ENCODE measurements at places on chromosomes 12 and 14. TPM values are rescaled to one million over a fixed set of nuclear protein-coding genes. Genes with fewer than 3 reads are reported as not detected.

NR2C1 gene
- 50.5 TPM for total RNA-seq

KLRG1 gene
- 2.0 TPM for total RNA-seq

GRCh38 chr12:124227951-124228711 is 66.8 kb upstream of the RFLNA start:
- no peak for DNase-seq
- no peak overlapping the region for H3K27ac ChIP-seq
- no peak overlapping the region for H3K4me3 ChIP-seq
- no peaks in the 10 kb centered on the region for H3K36me3 ChIP-seq
- no peaks in the 10 kb centered on the region for H3K27me3 ChIP-seq

DNA sequence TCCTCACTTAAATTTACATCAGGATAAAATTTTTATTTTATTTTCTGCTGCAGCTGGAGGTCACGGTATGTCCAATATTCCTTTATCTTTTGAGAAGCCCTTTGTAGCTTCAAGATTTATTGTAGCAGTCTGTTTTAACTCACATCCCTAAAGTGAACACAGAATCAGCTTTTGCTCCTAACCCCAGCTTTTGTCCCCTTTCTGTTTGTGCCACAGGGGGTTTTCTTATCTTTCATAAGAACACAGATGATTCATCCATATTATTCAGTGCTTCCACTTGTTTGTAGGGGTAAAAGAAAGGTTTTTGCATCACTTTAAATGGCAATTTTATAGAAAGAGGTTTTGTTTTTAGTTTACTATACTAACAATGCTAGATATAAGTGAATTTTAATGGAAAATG is 21.8 kb upstream of the PIK3C2G start:
- H3K4me1 ChIP-seq, result no peaks in the 10 kb centered on the region
- no peaks in the 10 kb centered on the region for H3K36me3 ChIP-seq
- H3K27ac ChIP-seq, result no peak overlapping the region
- DNase-seq, result no peak
- no peak overlapping the region for H3K4me3 ChIP-seq
- no peaks in the 10 kb centered on the region for H3K27me3 ChIP-seq

DNA sequence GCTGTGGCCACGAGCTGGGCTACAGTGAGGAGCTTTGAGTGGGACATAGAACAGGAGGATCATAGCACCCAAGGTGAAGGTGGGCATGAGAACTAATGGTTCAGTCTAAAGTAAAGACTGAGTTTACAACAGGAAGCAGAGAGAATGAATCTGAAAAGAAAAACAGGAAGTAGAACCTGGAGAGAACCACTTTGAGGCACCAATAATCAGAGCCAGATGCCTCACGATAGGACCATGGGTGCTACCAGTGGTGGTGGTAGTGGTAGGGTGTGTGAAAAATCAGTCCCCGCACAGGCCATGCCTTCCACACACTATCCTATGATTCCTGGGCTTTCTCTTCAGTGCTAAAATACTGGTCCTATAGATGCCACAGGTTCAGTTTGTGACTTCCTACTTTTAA is 293.6 kb downstream of the AKAP6 start:
- H3K27me3 ChIP-seq, result no peaks in the 10 kb centered on the region
- no peaks in the 10 kb centered on the region for H3K36me3 ChIP-seq
- no peak overlapping the region for H3K27ac ChIP-seq
- no peaks in the 10 kb centered on the region for H3K4me1 ChIP-seq

DNA sequence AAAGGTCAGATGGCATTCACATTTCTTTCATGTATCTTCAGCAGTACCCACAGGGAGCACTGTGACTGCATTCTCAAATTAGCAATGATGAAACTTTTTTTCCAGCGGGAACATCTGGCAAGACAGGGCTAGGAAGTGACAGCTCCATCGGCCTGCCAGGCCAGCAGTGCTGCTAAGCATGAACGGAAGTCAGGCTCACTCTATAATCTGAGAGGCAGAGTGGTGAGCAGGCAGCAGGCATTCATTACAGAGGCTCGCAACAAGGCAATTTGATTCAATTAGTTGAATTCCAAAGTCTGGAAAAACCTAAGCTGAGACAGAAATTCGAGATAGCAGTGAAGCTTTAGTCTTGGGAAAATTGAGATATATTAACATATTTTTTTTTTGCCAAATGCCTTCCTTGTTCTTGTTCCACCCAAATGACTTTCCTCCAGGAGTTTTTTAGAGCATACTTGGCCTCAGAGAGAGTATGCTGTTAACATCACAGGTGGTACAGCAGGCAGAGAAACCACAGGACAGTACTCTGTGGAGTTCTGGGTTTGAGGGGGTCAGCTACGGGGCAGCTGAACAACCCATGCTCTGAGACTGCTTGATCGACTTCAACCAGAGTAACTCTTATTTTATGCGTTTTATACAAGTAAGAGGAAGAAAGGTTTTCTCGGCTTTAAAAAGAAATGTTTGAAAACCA is 414.9 kb downstream of the APAF1 start:
- no peak overlapping the region for H3K4me3 ChIP-seq
- H3K27me3 ChIP-seq, result no peaks in the 10 kb centered on the region
- H3K36me3 ChIP-seq, result no peaks in the 10 kb centered on the region
- no peaks in the 10 kb centered on the region for H3K4me1 ChIP-seq
- DNase-seq, result no peak
- no peak overlapping the region for H3K27ac ChIP-seq

- H3K4me1 ChIP-seq, result no peaks in the 10 kb centered on the region
- H3K36me3 ChIP-seq, result no peaks in the 10 kb centered on the region
- H3K27me3 ChIP-seq, result no peaks in the 10 kb centered on the region
- DNase-seq, result no peak
- H3K27ac ChIP-seq, result peak overlapping the region; percentile 33
These were observed 63.8 kb downstream of the CDC42BPB start for GRCh38 chr14:102993523-102993922.

- DNase-seq, result no peak
- H3K4me1 ChIP-seq, result no peaks in the 10 kb centered on the region
- peak overlapping the region; percentile 90 for H3K27ac ChIP-seq
- no peaks in the 10 kb centered on the region for H3K36me3 ChIP-seq
- no peaks in the 10 kb centered on the region for H3K27me3 ChIP-seq
These were observed 8.8 kb downstream of the TESC start for GRCh38 chr12:117090388-117090787.
